ENCODE measurements at places on chromosomes 5 and 9.

DNA sequence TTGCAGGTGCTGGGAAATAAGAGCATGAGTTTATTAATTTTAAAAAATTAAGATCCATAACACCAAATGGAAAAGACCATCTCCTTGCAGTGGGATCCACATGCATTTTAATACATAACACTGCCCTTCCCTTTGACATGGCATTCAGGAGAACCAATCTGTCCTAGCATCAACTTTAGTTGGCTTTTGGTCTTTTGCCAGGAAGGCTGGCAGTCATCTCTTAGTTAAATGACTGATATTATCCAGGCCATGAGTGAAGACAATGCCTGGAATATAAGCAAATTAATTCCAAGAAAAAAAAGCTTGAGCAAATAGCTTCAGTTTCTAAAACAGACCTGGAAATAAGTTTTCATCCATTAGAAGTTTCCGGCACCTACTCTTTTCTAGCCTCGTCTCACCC, 55.1 kb upstream of the OTULINL start:
- no peak for DNase-seq

DNA sequence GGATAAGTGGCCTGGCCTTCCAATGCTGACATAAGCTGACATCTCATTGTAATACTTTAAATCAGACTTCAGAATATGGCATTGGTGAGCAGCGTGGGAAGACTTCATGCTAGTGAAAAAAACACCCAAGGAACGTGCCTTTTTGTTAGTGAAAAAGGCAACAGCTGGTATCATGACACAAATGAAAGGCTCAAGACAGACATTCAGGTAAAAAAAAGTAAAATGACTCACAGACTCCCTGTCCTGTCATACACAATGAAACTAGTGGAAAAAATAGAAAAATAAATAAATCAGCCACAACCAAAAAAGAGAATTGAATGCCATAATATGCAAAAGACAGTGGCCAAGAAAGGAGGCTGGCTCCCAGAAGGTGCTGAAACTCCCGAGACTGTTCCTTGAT, 24.4 kb upstream of the PPP1R2B start:
- DNase-seq, result no peak

DNA sequence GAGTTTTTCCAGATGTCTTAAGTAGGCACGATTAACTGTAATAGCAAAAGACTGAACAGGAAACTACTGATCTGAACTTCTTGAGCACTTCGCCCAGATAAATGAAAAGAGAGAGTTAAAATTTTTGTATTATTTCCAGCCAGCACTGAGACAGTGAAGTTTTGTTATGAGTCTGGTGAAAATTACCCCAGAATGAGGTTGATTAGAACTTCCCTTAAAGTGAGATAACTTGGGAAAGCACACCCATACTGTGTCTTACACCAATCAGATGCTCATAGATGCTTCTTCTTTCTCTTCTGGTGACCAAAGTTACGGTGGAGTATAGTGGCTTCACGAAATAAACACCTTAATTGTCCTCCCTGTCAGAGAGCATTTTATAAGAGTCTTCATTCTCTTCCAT, 131.8 kb upstream of the SLC12A2 start:
- no peak for DNase-seq

GRCh38 chr5:112684121-112684520, 53.6 kb upstream of the APC start:
- DNase-seq, result no peak

- no peak for DNase-seq
These were observed 14.8 kb upstream of the CEMIP2 start for GRCh38 chr9:71783120-71783523.

DNA sequence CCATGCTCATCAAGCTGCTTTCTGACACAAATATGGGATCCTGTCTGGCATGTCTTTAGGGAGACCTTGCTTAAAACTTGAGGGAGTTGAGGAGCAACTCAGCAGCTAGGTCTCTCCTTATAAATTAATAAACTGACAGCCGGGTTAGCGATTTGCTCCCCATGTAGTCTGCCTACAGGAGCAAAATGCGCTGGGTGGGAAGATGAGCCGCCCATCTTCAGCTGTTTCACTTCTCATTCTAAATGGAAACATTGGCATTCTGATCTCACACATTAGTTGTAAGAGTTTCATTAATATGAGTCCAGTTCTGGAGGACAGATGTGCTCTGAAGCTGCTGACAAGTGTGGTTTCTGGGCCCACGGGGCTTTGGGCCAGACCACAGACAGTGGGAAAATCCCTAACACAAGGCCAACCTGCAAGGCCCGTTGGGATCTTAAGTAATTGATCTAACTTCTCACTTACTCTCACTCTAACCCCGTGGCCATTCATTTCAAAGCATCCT, 197.0 kb downstream of the MCTP1 start:
- DNase-seq, result no peak

- DNase-seq, result no peak
These were observed 32.3 kb downstream of the RUSC2 start for GRCh38 chr9:35522187-35522586.

DNA sequence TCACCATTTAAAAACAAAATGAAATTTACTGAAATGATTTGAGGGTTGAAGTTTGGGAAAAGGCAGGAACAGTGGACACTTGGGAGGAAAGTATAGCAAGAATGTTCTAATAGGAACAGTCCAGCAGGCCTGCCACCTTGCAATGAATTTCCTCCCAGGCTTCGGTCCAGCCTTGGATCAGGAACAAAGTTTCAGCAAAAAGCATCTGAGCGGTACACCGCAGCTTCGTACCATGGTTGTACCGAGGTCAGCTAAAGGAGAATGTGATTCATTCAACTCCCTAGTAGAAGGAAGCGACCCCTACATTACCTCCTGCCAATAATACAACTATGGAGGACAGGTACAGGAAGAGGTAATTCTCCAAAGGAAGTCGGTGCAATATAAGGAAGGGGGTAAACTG, 111.4 kb downstream of the ENC1 start:
- no peak for DNase-seq

DNA sequence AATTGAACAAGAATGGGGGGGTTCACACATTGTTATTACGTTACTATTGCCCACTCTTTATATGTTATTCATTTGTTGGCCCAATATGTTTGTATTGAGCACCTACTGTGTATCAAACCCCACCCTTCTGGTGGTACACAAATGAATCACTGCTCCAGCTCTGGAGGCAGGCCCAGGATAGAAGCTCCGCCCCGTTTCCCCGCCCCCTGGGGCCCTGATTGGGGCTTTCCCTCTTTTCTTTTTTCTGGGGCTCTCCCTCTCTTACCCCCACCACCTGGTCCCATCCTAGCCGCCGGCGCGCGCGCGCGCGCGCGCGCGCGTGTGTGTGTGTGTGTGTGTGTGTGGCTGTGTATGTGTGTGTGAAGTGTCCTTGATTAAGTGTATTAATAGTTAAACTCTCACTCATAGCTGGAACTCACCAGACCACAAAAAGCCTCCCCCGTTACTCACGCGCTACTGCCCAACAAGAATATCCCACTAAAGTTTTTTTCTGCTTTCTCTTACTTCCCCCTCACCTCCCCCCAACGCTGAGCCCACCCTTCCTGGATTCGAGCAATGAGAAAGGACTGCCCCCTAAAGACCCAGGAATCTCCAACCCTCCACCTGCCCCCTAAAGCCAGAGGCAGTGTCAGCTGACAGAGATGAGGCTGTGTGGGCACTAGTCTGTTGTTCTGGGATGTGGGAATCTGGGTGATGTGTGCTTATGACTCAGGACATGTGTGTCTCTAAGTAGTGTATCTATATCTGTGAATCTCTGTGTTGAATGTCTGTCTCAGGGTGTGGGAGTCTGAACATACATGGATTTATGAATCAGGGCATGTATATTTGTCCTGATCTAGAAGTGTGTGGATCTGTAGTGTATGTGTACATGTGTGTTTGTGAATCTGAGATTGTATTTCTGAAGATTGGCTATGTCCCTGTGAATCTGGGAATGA, 4.0 kb downstream of the CXXC5 start:
- no peak for DNase-seq
